ENCODE measurements at places on chromosomes 1 and 21.

GRCh38 chr21:35256468-35256988 lies 207.4 kb upstream of the RUNX1 start:
- DNase-seq, result no peak

GRCh38 chr1:46613661-46614603 lies 2.7 kb downstream of the MOB3C start:
- DNase-seq, result no peak

DNA sequence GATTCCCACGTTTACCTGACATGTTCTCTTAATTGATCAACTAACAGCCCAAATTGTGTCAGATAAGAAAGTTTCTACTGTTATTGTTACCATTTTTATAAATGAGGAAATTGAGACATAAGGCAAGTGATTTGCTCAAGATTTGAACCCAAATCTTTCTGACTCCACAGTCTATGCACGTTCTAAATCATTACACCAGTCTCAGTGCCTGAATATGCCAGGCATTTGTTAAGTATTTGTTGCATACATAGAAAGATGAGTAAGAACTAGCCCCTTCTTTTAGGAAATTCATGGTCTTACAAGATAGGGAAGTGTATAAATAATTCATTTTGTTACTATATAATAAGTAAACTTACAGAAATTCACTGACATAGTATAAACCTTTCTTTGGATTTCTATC lies 7.1 kb upstream of the CD101 start:
- DNase-seq, result no peak

GRCh38 chr1:200893411-200893901 lies 1.2 kb upstream of the INAVA start:
- no peak for DNase-seq

- no peak for DNase-seq
Observed at GRCh38 chr1:165907256-165907857, 79.9 kb downstream of the UCK2 start.

GRCh38 chr1:201206176-201206575 lies 15.6 kb downstream of the IGFN1 start:
- no peak for DNase-seq

GRCh38 chr1:234551032-234551378 lies 59.0 kb downstream of the IRF2BP2 start:
- no peak for DNase-seq

DNA sequence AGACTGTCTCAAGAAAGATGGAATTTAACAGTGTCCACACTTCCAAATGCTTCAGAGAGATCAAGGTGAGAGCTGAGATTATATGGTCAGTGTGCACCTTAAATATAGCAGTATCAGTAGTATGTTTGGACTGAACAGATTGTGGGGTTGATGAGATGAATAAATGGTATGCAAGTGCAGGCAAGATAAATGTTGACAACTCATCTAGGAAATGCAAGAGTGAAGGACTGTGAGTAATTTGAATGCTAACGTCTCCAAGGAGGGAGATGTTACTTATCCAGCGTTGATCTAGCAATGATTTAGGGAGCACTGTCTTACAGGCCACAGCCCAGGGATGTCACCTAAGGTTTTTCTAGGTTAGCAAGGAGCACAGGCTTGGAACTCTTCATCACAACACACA lies 170.7 kb upstream of the GALNT2 start:
- DNase-seq, result no peak

DNA sequence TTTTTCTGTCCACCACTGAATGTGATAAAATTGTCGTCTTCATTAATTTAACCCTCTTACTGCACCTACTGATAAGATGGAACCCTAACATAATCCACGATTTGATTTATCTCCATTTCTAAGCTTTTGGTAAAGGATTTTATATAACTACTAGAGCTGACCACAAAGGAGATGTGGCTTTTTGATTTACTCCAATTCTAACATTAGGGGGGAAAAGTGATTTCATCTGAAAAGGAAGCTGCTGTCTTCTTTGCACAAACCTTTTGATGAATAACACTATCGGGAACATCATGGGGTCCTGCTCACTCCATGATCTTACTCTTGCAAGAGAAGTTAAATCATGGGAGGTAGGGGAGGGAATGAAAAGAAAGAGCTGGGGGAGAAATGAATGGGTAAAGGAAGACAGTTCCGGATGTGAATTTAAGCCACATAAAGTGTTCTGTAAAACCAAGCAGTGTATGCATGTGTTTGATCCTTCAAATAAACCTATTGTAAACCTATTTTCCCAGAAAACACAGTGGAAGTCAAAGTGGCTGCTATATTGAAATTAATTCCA lies 161.8 kb downstream of the GABPA start:
- DNase-seq, result no peak

DNA sequence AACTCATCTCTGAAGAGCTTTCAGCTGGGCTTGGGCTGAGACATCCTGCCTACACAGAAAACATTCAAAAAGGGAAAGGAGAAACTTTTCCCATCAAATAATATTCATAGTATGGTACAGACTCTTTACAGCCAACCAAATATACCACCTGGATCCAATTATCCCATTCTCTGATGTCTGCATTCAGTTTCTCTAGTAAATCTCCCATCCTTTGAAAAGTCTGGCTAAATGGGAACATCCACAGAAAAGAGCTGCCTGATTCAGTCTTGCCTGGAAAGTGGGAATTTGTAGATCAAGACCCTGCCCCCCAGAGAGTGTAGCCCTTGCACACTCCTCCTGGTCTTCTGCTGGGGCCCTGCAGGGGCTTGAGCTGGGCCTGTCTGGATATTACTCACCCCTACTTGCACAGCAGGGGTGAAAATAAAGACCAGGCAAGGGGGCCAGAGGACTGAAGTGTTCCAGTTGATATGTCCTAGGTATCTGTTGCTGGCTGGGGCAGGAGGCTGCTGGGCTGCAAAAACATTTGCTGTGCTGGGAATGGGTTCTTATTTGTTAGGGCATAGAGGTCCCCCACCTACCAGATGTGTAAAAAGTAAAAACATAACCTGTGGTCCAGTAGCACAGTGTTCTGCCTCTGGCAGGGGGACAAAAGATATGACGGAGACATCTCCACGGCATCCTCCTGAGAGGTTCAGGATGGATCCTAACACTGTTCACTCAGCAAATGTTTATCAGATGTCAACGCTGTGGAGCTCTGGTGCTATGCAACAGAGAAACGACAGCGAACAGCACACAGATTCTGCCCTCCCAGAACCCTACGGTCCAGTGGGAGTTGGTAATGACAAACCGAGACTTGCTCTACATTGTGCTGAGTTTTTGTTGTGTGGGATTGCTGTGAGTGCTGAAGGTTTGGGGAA lies 140.3 kb downstream of the PLXNA2 start:
- no peak for DNase-seq

GRCh38 chr21:21200103-21200938 lies 202.1 kb downstream of the NCAM2 start:
- no peak for DNase-seq

- DNase-seq, result no peak
Observed at GRCh38 chr1:219573158-219573557, 39.7 kb downstream of the ZC3H11B start.

DNA sequence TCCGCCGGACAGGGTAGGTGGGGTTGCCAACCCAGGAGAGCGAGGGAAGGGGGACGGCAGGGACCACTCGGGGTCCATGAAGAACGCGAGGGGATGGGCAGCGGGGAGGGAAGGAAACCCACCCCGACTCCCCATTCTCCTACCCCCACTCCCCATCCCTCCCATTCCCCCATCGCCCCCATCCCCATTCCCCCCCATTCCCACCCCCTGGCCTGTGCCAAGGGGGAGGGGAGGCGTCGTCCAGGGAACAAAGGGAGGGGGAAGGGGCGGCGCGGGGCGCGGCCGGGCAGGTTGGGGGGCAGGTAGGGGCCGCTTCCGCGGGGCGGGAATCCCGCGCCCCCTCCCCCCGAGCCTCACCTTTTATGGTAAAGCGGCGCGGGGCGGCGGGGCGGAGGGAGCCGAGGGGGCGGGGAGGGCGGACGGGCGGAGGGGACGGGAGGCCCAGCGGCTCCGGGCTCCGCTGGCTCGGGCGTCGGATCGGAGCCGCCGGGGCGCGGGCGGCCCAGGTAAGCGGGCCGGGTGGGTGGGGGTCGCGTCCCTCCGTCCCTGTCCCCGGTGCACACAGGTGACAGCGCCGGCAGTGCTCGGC lies at the start of gene FBLIM1:
TSS of gene FBLIM1 (plus strand) at position 453 of the 589 bp plus-strand sequence. CDS start 6,189 bp downstream, outside the sequence.
- no peak for DNase-seq

DNA sequence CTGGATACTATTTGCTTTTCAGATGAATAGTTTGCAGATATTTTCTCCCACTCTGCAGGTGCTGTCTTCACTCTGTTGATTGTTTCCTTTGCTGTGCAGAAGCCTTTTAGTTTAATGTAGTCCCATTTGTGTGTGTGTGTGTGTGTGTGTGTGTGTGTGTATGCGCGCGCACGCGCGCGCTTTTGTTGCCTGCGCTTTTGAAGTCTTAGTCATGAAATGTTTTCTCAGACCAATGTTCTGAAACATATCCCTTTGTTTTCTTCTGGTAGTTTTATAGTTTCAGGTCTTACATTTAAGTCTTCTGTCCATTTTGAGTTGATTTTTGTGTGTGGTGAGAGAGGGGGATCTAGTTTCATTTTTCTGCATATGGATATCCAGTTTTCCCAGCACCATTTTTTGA lies 63.5 kb downstream of the XPR1 start:
- no peak for DNase-seq

DNA sequence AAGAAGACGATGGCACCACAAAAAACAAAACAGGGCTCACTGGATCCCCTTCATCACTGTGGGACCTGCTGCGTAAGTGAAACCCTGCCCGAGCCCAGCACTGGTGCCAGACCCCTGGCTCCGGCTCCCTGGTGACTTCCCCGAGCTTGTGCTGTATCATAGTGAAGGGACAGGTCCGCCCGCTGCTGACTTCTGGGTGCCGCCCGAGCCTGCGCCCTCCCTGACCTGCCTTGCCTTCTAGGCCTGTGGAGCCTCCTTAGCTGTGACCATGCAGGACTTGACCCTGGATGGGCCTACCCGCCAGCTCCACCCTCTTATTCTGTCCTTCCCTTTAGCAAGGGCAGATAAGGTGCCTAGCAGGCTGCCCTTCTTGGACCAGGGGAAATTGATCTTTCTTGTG lies 7.9 kb downstream of the TEX35 start:
- no peak for DNase-seq

DNA sequence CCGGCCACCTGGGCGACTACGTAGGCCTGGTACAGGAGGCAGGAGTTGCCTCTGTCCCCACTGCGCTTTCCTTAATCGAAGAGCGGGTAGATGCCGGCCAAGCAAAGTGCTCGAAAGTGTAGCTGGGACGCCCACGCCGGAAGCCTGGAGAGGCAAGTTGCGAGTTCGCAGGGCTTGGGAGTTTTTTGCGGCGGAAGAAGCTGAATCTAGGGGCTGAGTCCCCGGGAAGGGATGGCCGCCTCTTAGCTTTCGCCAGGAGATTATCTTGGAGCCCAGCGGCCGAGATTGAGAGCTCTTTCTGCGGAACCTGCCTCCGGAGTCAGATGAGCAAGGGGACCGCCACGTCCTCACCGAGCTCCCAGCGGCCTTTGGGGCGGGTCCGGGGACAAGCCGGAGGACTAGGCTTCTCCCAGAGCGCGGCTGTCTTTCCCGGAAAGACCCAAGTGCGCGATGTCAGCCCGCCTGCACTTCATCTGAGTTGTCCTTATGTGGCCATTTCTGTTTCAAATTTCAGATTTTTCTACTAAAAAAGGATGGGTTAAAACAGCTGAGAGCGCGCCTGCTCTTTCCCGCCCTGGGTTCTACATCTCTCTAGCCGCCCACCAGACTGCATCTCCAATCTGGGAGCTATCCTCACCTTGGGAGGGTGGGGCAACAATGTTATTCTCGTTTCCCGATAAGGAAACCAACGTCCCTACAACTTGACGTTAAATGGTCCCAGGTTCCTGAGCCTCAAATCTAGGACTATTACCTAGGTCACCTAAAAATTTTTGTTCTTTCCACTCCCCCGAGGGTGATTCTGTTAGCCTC lies 12.4 kb upstream of the TBX15 start:
- no peak for DNase-seq

DNA sequence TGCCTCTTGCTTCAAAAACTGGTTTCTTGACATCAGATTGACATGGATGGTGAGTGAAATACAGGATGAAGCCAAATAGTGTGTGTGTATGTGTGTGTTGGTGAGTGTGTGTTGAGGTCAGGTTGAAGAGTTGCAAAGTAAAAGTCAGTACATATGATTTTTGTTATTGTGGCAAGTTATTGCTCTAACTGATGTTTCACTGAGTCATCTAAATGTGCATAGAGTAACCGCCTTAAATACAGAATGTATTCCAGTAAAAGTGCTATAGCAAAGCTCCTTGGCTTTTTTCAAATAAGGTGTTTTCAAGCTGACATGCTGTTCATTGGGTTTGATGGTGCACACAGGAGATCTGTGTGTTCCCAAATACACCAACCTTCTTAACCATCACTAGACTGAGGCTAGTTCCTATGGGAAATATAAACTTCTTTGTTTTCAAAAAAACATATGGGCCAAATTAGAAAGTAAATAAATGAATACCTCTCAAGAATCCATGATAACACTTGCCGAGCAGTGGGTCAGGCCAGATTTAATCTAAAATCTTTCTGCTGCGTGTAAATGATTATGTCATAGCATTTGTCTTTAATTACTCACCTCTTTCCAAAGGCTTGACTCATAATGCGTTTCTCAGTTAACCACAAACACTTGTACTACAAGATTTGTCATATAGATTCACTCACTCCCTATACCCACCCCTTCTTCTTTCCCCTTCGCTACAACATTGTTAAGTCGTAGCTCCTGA lies 151.1 kb downstream of the LYPLAL1 start:
- no peak for DNase-seq

DNA sequence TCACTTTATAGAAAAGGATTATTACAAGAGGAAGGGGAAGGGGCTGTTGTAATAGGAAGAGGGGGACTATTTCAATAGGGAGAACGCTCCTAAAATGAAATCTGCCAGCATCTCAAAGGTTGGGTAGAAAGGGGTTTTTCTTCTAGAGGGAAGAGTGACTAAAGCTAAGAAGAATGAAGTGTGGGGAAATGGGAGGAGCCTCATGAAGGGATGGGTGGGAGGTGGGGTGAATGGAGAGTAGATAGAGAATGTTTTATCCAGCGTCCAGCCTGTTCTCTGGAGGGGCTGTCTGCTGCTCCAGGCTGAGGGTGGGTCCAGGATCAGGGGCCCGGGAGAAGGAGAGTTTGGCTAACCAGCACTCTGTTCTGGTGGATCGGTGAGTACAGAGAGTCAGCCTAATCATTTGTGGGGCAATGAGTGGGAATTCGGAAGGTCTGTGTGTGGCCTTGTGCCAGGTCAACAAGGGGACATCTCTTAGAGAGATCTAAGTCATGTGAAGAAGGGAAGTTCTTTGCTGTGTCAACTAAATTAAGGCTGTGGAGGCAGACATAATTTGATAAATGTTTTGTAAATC lies 25.2 kb downstream of the VN1R5 start:
- DNase-seq, result no peak

GRCh38 chr1:113282893-113283285 lies 107.4 kb upstream of the MAGI3 start:
- no peak for DNase-seq

DNA sequence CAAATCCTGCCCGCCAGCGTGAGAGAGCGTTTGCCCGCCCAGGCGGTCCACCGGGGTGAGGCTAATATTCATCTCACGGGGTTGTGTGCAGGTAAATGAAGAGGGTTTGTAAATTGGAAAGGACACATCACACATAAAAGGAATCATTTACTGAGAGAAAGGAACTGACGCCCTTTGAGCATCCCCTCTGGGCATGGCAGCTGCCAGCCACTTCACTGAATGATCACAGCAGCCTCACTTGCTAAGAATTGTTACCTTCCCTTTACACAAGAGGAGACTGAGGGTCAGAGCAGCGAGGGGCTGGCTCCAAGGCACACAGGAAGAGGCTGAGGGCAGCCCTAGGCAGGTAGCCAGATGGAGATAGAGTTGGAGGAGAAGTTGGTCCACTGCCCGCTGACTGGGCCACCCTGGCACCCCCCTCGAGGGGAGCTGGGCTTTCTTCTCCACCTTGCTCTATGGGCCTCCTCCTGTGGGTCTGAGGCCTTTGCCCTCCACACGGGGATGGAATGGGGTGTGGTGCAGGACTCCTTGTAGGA lies 96.0 kb downstream of the FOXD2 start:
- DNase-seq, result no peak

All from activated CD4-positive, CD25-positive, alpha-beta regulatory T cell treated with anti-CD3 and anti-CD28 coated beads, Interleukin-2, amount 50 U/mL, for 72 hours (primary cell).